ENCODE measurements at places on chromosomes 11 and 22. TPM values are rescaled to one million over a fixed set of nuclear protein-coding genes. Genes with fewer than 3 reads are reported as not detected.
A peak's percentile ranks its signal among the peaks of the same experiment; 100 is the strongest.

GRCh38 chr11:7689239-7689638 is 15.9 kb upstream of the CYB5R2 start:
- no peak for DNase-seq

DNA sequence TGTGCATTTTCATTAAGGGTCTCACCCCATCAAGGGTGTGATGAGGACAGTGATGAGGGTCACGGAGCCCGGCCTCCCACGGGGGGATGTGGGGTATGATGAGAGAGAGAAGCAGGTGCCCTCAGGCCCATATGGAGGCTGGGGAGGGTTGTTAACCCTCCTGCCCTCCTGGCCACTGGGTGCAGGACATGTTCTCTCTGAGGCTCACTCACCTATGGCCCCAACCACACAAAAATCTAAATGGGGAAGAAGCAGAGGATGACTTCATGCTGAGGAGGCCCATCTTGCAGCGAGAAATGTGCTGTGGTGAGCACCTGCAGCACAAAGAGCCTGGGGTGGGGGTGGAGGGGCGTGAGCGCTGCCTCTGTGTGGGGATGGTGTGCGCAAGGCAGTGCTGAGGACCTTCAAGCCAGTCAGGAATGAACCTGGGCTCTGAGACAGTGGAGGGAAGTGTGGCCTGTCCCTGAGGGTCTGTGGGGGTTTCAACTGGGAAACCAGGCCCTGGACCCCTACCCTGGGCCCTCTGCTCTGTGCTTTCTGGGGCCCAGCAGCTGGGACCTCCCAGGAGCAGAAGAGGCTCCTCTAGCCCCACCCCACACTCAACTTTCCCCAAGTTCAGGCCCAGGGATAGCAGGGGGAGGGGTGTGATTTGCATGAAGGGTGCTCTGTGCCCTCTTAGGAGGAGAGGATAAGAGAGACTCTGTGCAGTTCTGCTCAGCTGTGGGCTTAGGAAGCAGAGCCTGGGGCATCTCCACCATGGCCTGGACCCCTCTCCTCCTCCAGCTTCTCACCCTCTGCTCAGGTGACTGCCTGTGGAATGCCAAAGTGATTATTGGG is 43.0 kb upstream of the TOP3B start:
- no peak for DNase-seq

- no peak for DNase-seq
These were observed 3.3 kb upstream of the KLHL22 start for GRCh38 chr22:20498913-20499312.

The DDI1 gene
- polyA plus RNA-seq = not detected

The PLEKHA7 gene
- 21.3 TPM for polyA plus RNA-seq

GRCh38 chr11:23620617-23621016 is 760.3 kb upstream of the CCDC179 start:
- DNase-seq = no peak

The C22orf42 gene
- 9.2 TPM for polyA plus RNA-seq

The RTN4RL2 gene
- 2.6 TPM for polyA plus RNA-seq

- DNase-seq = no peak
These were observed 5.9 kb upstream of the TSKU start for GRCh38 chr11:76777305-76777704.

- no peak for DNase-seq
These were observed at the start of gene POU2AF1 for GRCh38 chr11:111378861-111379601. POU2AF1 (minus strand) TSS chr11:111379275; CDS start chr11:111379177, 98 bp downstream.

- no peak for DNase-seq
These were observed 59.5 kb downstream of the AHNAK start for GRCh38 chr11:62487136-62487535.

- DNase-seq = no peak
These were observed 43.6 kb downstream of the IGF2 start for GRCh38 chr11:2095542-2095941.

DNA sequence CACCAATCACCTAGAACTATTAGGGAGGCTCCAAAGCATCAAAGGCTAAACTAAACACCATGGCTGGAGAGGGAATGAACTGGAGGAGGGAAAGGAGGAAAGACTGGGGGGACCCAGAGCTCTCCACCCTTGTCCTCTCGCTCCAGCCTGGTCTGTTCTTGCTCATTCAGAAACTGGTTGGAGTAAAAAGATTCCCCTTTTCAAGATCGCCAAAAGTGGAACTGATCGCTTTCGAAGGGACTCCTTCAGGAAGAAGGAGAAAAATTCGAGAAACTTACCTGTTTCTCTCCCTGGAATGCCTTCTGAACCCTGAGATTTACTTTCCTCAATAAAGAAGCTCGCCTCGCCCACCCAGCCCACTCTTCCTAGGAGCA is 46.9 kb downstream of the OR4D9 start:
- DNase-seq = no peak

DNA sequence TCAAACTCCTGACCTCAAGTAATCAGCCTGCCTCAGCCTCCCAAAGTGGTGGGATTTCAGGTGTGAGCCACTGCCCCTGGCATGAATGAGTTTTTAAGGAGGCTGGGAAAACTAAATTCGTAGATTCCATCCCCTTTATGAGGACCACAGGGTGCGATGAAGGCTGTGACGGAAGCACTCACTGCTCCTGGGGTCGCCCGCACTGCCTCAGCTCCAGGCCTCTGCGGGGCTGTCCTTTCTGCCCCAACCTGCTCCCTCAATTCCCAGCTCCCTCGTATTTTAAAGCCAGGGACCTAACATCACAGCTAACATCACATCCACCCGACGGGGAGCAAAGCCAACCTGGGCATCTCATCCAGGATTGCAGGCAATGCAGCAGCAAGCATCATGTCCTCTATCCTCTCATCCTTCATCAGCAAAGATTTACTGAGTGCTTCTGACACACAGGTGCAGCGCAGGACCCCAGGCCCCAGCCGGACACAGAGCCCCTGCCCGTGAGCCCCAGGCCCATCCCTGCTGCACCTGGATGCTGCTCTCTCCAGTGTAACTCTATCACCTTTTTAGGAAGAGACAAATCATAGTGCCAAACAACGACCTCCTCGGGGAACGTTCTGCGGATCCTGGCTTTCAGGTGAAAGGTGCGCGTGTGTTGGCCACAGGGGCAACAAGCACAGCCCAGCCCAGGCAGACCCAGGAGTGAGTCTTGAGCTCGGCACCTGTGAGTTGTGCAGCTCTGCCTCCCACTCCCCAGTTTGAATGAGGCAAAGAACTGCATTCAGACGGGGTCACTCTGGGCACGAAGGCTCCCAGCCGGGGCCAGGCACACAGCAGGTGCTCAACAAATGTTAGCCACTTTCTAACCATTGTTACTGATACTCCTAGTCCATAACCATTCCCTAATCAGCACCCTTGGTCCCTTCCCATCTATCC is 134.3 kb downstream of the CRYBB2 start:
- DNase-seq = no peak

GRCh38 chr11:119835753-119836152 is 106.8 kb upstream of the NECTIN1 start:
- no peak for DNase-seq

The RCOR2 gene
- 1.9 TPM for polyA plus RNA-seq

- no peak for DNase-seq
These were observed 218.8 kb upstream of the C11orf87 start for GRCh38 chr11:109203176-109203575.

The HTR3A gene
- polyA plus RNA-seq = 1.2 TPM

GRCh38 chr22:26892166-26893041 is 235.0 kb downstream of the MIAT start:
- DNase-seq = peak; percentile 58

DNA sequence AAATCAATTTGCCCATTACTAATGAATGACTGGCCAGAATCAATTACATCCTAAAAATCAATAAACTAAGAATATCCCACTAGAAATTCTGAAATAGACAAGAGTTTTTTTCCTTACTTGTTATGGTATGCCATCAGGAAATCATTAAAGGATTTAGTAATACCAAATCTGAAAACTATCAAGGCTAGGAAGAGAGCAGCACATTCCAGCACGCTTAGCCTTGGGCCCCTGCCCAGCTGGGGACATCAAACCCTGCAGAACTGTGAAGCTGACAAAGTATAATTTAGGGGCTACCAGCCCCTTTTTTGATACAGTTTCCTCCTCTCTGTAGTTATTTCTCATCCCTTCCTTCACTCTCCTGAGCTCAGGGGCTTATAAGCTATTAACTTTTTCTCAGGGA is 247.8 kb upstream of the ZC3H12C start:
- DNase-seq = no peak

The SCN2B gene
- polyA plus RNA-seq = 0.05 TPM

DNA sequence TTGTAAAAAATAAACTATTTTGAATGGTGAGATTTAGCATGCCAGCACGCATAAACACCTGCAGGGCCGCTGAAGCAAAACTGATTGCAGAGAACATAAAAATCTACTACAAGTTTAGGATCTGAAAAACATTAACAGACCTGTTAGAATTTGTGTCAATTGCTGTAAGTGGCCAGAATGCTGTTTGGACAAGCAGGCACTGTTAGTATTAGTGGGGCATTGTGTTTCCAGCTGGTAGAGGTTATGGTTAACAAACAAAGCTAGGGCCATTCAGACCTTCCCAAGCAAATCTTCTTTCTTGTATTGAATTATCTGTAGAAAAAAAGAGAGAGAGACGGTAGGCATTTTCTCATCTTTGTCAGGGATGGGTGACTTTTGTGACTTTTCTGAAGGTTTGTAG is 57.6 kb upstream of the OLFML1 start:
- DNase-seq = no peak

The P2RX6 gene
- polyA plus RNA-seq = 0.57 TPM

- no peak for DNase-seq
These were observed 24.1 kb upstream of the TSKU start for GRCh38 chr11:76759092-76759491.

DNA sequence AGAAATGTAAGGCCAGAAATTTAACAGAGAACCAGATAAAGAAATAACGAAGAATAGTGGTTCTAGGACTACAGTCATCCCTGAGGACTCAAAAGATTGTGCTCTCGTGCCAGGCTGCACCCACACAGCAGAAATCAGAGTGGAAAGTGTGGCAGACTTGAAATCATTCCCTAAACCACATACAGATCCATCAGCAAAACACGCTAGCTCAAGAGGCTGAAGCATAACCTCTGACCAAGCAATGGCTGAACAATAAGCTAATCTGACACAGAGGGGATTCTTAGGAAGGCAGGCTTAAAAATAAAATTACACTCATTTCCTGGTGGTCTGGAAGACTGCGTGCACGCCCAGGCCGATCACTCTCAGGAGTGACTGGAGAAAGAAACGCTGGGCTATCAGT is 19.0 kb downstream of the NCF4 start:
- DNase-seq = no peak

The CCDC188 gene
- 7.1 TPM for polyA plus RNA-seq

The C1QTNF4 gene
- 3.6 TPM for polyA plus RNA-seq

DNA sequence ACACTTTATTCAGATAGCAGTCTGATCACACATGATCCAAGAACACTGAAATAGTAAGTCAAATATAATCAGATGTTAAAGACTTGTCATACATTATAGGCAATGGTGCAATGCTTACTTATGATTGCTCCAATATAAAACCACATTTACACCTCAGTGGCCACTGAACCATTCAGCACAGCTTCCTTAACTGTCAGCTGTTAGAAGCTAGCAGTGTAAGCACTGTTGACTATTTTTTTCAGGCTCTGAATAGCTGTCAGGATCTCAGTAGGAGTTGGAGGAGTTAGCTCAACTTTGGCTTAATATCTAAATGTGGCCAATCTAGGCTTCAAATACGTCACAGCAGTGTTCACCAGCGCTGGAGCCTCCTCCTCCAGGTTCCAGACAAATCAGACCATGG is 36.6 kb downstream of the METTL15 start:
- DNase-seq = no peak

The RFPL2 gene
- 0.19 TPM for polyA plus RNA-seq

The TRPM5 gene
- 4.3 TPM for polyA plus RNA-seq

- peak; percentile 84 for DNase-seq
These were observed 460.0 kb downstream of the BUD13 start for GRCh38 chr11:116312570-116313391.

The MB gene
- 5.4 TPM for polyA plus RNA-seq

The BCO2 gene
- 3.4 TPM for polyA plus RNA-seq

The PGM2L1 gene
- 0.96 TPM for polyA plus RNA-seq

GRCh38 chr11:68153742-68154141 is 32.6 kb upstream of the CHKA start:
- no peak for DNase-seq

- no peak for DNase-seq
These were observed 118.2 kb upstream of the BLID start for GRCh38 chr11:122234257-122234656.

The CCDC73 gene
- polyA plus RNA-seq = not detected

GRCh38 chr11:127393460-127393997 is 393.0 kb upstream of the KIRREL3 start:
- DNase-seq = no peak

- DNase-seq = peak; percentile 91
These were observed 444 bp upstream of the TSKU start for GRCh38 chr11:76782531-76783293.

The PDE3B gene
- 5.5 TPM for polyA plus RNA-seq

The NCF4 gene
- polyA plus RNA-seq = 4.0 TPM

GRCh38 chr11:112321501-112322172 is 61.0 kb upstream of the PLET1 start:
- DNase-seq = no peak

The GGTLC3 gene
- polyA plus RNA-seq = not detected

GRCh38 chr22:24216541-24217209 is 28.2 kb downstream of the GGT5 start:
- DNase-seq = no peak

The SMIM35 gene
- not detected for polyA plus RNA-seq

The OR5A1 gene
- not detected for polyA plus RNA-seq

- no peak for DNase-seq
These were observed 23.7 kb upstream of the SLC36A4 start for GRCh38 chr11:93221539-93221938.
